ENCODE measurements at places on chromosomes 3 and 15.
A peak's percentile ranks its signal among the peaks of the same experiment; 100 is the strongest.

DNA sequence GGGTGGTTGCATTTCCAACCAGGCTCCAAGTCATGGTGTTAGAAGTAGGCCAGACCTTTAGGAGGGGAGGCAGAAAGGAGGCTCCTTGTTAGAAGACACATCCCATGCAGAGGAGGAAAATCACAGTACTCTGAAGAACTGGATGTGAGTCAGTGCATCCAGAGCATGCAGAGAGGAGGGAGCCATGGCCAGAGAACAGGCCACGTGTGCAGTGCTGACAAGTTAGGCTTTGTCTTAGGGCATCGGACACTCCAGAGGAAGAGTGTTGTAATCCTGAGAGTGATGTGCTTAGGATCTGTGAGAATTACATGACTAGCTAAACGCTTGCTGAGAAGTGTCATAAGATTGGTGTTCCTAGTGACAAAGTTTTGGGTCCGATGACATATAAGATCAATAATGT is 456.5 kb upstream of the THRB start:
- DNase-seq = no peak

DNA sequence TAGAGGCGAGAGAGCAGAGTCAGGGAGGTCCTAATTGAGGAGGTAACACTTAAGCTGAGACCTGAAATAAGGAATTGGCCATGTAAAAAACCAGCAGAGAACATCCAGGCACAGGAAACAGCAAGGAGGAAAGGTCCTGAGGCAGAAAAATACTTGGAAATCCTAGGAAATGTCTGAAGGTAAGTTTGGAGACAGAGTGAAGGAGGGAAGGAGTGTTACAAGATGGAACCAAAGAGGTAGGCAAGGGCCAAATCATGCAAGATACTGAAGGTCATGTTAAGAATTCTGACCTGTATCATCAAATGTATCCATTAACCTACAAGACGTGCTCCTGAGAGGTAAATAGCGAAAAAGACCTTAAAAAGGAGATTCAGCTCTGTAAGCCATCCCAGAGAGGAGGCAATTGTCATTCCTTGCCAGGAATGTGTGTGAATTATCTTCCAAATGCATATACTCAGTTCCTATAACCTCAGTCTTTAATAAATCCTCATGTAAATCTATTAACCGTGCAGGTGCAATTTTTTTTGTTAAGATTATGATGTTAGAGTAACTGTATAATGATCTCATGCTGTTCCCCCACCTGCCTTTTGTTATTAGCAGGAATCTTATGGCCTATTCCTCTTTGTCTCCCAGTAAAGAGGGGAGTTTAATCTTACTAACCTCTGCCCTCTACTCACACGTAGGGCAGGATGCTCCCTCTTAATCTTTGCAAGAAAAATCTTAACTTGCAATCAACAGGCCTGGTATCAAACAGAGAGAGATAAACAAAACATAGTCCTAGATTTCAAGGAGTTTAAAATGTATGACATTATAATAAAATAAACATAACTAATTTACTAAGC is 166.9 kb downstream of the ULK4 start:
- DNase-seq = no peak

DNA sequence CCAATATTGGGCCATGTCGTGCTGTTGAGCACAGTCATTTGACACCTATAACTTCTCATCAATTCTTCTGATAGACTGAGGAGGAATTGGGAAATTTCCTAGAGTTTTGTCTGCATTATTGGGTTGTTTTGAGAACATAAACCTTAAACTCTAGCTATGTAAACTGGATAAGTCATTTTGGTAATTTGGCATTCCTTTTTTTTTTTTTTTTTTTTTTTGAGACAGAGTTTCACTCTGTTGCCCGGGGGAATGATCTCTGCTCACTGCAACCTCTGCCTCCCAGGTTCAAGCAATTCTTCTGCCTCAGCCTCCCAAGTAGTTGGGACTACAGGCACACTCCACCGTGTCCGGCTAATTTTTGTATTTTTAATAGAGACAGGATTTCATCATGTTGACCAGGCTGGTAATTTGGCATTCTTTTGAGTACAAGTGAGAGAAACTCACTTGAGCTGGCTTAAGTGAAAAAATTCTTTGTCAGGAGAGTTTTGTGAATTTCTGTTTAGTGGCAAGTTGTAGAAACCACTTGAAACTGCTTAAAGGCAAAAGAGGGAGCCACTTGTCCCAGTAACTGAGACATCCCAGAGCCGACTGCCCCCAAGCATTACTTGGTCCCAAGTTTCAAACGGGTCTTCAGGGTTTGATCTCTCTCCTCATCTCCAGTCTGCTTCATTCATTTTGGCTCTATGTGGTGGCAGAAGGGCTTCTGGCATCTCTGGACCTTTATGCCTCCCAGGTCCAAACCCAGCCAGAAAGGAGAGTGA is 34.9 kb downstream of the FLNB start:
- no peak for DNase-seq

DNA sequence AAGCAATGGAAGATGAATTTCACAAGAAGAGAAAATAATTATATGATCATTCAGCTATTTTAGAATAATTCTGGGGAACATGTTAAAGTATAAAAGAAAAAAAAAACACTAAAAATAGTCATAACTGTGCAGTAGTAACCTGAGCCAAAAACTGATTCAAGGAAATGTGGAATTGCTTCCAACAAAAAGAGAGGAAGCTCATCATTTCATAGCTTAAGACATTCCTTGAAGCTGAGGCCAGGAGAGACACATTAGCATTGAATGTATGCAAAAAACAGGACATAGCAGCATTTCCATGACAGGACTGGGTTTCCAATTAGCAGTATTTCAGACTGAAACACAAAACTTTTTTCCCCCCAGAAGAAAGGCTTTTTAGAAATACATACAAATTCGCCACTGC is 27.7 kb upstream of the LRRN1 start:
- no peak for DNase-seq

GRCh38 chr3:157257101-157257500 is 97.2 kb upstream of the CCNL1 start:
- DNase-seq = no peak

DNA sequence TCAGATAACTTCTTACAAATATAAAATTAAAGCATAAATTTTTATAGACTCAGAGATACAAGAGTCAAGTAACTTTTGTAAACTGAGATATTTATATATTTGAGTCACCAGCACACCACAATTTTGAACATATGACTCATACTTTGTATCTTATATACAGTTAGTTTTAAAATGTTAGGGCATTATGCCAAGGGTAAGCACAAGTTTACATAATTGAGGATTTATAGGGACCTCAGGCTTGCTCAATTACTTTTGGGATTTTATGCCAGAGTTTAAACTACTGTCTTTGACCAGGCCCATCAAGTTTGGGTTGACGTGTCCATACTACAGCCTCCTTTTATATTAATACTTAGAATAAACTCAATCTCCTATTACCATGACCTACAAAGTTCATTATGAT is 7.4 kb upstream of the FGF7 start:
- DNase-seq = no peak

- DNase-seq = no peak
Observed at GRCh38 chr15:90130291-90130690, 28.0 kb upstream of the IDH2 start.

- DNase-seq = no peak
Observed at GRCh38 chr3:127158614-127159229, 34.2 kb upstream of the PRR23E start.

DNA sequence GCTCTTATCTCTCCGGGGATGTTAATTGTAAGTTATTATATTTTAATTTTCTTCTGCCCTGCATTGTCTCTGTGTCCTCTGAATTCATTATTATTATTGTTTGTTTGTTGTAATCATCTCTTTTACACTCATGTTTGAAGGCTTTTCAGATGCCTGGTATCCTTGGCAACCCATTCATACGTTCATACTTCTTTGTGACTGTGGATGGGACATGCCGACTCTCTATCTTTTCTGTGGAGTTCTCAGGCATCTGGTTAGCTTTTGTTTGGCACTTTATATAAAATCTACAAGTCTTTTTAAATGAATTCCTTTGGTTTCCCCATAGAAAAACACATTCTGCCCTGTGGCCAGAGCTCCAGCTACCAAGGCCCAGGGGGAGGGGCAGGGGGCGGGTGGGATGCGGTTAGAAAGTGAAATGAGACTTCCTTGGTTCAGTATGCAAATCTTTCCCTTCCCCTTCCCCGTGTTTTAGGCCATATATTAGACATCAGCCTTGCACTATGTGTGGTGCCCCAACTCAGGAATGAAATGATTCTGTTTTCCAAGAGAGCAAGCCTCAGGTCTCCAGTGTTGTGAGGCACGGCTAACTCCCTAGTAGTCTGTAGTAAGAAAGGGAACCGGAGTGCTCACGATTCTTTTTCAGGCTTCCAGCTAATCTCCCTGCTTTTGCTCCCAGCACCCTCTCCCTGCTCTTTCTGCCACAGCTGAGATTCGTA is 79.2 kb downstream of the SST start:
- no peak for DNase-seq

- no peak for DNase-seq
Observed at GRCh38 chr3:123552095-123552714, 32.6 kb downstream of the HACD2 start.

GRCh38 chr3:57100046-57100695 is 39.7 kb downstream of the SPATA12 start:
- DNase-seq = peak; percentile 78

DNA sequence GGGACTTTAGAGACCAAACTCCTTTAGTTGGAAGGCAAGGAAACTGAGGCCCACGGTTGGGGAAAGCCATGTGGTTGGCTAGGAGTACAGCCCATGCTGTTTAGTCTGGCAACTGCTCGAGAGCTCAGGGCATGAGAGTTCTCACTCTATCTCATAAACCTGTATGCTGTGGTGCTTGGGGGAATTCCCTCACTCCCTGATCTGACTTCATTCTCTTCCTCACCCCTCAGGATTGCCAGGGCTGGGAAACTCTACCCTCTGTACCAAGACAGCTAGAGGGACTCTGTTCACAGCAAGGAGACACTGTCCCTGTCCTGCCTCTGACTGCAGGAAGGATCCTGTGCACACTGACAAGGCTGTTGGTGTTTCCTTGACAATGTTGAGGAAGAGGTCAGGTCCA is 230.2 kb downstream of the ZNF621 start:
- no peak for DNase-seq

DNA sequence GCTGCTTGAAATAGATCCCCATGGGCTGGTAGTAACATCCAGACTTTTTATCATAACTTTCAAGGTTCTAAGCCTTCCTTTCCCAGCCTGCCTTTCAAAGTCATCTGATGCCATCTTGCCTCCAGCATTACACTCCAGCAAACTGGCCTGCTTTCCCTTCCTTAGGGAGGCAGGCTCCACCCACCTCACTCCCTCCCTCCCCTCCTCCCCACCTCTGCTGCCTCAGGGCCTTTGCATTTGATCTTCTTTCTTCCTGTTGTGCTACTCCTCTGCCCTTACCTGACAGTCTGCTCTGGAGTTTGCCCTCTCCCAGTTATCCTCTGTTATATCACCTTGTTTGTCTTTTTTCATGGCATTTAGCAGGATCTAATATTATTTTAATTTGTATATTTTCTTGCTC is 319.5 kb downstream of the KCNH8 start:
- DNase-seq = no peak

GRCh38 chr3:11924518-11924917 is 77.8 kb upstream of the TAMM41 start:
- no peak for DNase-seq

DNA sequence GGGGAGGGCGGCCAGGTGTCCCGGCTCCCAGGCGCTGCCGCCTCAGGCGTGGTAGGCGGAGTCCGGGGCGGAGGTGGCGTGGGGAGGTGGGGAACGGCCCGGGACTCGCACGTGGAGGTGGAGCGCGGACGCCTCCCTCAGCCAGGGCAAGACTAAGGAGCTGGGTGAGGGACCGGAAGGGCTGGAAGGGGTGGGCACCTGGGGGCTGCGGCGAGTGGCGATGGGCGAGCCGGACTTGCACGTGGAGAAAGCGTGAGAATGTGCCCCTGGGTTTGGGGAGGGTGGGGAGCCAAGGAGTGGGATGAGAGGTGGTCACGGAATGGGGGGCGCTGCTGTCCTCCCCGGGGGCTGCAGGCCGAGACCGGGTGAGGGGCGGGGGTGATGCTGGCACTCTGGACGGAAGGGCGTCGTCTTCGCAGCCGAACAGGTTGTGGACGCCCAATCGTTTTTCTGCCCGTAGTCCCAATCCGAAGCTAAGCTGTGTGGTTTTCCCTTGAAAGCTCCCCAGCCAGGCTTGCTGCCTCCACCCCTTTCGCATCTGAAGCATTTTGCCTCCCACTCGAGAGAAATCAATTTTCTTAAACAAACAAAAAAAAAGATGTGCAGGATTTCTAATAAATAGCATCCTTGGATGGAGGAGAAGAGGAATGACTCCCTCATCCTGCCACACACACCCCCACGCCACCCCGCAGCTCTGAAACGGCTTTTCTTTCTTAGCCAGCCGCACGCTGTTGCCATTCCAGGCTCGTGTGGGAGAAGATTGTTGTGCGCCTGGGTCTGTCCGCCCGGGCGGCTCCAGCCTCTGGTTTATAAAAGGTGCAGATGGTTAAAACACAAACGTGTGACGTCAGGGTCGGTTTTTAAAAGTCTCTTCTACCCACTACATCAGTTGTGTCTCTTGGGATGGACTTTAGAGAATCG is 62.5 kb upstream of the ANKRD28 start:
- no peak for DNase-seq
